ENCODE measurements at places on chromosomes 2 and 18.

GRCh38 chr18:80167931-80168330, 58.9 kb downstream of the ADNP2 start:
- no peak for DNase-seq

DNA sequence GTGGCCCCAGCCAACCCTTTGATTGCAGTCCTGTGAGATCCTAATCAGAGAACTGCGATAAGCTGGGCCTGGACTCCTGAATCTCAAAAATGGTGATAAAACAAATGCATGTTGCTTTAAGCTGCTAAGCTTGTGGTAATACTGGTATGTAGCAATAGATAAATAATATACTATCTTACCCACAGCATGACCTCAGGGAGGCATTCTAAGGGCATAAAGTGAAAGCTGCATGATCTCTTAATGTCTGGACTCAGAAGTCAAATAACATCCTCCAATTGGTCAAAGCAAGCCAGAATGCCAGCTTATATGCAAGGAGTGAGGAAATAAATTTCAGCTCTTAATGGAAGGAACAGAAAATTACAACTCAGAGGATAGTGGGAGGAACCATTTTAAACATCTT, 246.1 kb downstream of the FSIP2 start:
- no peak for DNase-seq

- DNase-seq, result no peak
Measured at GRCh38 chr2:217527590-217528202, 475.1 kb downstream of the TNS1 start.

- DNase-seq, result no peak
Measured at GRCh38 chr2:171807831-171808393, 86.1 kb downstream of the SLC25A12 start.

DNA sequence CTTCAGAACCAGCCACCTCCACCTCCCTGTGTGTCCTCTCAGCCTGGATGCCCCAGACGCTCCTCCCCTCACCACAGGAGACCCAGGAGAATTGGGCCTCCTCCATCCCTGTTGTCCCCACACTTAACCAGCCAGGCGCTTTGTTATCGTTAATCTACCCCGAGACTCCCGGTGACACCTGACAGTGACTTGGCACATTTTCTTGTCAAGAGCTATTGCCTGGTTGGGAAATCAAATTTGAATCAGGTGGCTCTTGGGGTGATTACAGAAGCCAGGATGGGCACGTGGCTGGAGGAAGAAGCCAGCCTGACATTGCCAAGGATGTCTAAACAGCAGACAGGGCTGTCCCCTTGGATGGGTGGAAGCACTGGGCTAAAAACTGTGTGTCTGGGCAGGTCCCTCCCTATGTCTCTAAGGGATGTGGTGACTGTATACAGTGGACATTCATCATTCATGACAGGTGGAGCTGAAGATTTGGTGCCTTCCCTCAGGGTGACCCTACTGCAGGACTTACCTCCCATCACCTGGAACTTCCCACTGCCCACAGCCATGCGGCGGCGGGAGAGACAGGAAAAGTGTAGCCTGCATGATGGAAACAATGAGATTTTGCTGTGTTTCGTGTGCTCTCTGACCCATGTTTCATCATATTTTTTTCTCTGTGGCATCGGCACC, 157.2 kb upstream of the CAPN13 start:
- no peak for DNase-seq

- no peak for DNase-seq
Measured at GRCh38 chr2:112829961-112830681, 6.5 kb downstream of the IL1B start.

GRCh38 chr2:118269408-118270051, 181.3 kb downstream of the INSIG2 start:
- DNase-seq, result no peak

DNA sequence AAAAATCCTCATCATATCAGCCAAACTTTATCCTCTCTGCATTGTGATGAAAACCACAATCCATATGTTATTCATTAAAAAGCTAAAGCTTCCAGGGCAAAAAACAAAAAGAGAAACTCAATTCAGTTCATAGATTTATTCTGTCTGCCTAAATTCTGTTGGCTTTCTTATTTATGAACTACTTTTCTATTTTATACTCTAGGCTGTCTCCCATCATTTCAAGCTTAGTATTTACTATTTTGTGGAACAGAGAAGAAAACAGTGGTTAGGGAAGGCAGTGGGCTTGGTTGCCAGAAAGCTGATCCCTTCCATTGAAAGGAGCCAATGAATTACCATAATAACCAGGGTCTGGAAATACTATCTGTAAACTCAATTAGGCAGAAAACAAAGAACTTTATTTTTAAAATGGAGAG, 71.8 kb downstream of the RAPH1 start:
- no peak for DNase-seq

DNA sequence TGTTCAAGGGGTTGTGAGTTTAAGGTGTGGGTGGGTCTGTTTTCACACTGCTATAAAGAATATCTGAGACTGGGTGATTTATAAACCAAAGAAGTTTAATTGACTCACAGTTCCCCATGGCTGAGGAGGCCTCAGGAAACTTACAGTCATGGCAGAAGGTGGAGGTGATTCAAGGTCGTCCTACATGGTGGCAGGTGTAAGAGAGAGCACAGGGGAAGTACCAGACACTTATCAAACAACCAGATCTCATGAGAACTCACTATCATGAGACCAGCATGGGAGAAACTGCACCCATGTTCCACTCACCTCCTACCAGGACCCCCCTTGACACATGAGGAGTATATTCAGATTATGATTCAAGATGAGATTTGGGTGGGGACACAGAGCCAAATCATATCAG, 38.0 kb downstream of the RHBDD1 start:
- no peak for DNase-seq

- no peak for DNase-seq
Measured at GRCh38 chr18:48308027-48308635, 101.1 kb downstream of the ZBTB7C start.

DNA sequence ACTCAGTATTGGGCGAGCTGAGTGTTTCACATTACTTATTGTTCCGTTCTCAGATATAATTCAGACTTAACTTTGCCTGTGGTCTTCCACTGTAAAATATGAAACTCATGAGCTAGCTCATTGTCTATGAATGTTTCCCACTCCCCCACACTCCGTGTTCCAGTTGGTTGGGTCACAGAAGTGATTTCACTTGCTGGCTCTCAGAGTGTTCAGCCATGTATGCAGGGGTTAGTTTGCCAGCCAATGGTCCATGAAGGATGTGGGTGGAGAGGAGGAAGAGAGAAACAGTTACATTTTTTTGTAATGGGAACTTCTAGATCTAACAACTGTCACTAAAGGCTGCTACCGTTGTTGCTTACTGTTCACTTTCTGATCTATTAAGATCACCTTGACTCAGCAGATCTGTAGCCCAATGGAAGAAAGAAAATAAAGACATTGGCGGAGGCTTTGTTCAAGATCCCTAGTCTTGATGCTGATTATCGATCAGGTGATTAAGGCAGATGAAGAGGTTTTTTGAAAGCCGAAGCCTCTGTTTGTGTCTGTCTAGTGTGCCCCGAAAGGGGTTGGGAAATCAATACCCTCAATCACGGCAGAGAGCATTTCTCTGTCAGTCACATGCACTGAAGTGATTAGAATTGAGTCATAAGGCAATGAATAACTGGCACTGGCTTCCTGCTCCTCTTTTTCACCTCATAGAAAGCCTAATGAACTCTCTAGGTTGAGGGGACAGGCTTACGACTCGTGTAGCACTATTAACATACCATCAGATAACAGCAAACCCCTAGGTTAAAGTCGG, 279.7 kb upstream of the FIGN start:
- DNase-seq, result no peak

GRCh38 chr2:200128296-200128695, 172.9 kb downstream of the MAIP1 start:
- no peak for DNase-seq

DNA sequence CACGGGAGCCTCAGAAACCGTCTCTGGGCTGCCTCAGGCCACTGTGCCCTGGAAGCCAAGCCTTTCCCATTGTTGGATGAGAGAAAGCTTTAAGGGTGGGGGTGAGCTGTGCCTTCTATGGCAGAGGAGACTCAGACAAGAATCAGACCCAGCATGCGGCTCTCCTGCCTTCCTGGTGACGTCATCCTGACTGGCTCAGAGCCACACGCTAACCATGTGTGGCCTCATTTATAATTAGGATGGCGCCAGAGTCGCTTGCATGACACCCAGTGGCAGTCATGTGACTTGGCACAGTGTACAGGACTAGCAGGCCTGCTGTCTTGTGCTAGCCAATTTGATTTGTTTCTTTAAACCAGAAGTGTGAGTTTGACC, 99.1 kb downstream of the SH3BP4 start:
- no peak for DNase-seq

DNA sequence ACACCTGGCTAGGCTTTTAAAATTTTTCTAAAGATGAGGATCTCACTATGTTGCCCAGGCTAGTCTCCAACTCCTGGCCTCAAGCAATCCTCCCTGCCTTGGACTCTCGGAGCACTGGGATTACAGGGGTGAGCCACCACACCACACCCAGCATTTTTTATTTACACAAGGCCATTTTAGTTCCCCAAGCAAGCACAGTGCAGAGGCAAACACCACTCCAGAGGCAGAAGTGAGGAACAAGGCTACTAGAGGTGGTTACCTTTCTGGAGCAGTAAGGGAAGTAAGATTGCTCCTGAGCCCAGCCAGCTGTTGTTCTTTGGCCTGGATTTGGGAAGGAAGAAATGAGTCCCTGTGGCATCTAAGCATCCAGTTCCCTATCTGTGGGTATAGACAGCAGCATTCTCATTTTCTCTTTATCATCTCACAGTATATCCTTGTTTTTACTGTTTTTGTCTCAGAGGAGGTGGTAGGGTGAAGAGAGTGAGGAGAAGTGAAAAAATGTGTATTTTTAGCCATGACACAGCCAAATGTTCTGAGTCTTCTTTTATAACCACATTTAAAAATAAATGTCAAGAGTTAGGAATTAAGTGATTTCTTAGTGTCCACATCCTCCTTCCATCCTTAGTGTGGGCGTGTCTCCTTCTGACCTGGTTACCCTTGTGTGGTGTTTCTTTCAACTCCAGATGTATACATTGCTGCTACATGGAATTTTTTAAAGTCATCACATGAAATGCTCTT, 10.5 kb upstream of the TTC39C start:
- no peak for DNase-seq

DNA sequence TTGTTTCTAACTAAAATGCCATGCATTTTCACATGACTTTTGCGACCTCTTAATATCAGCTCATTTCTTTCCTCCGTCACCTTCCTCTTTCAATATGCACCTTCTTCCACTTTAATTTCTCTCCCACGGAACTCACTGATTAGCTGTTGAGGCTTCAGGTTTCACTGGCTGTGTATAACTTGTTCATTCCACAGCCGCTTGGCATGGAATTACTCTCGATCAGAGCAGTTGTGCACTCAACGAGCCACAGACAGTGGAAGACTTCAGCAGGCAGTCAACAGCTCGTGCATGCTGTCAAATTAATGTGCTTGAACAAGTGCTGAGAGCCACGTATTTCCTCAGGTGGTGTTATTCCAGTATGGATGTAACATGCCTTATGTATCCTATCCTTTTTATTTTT, 491.2 kb upstream of the DDX18 start:
- DNase-seq, result no peak

DNA sequence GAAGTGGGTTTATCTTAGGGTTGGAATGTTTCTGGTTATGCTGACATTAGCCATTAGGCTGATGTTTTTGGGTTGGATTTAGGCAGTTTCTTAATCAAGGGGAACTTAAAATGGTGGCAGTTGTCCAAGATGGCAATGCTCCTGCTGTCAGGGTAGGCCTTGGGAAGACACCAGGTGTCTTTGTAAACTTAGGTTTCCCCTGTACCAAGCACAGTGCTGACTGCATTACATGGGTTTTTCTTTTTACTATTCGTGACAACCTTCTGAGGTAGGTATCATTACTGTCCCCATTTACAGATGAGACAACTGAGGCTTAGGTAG, 528 bp upstream of the ATG16L1 start:
- no peak for DNase-seq

DNA sequence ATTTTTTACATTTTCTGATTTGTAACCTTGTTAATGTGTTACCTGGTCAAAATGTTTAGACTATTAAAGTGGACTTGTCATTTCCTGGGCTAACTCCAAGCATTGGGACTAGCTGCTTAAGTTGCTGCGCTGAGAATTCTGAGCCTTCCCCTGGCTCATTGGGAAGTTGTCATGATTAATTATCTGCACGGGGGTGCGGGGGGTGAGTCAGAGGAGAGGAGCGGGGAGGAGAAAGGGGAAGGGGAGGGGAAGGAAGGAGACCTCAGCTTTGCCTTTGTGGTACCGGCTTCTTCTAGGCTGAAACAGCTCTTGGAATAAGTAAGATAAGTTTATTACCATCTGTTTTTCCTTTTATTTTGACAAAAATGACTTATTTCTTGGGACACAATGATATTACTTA, 52.9 kb upstream of the APCDD1 start:
- no peak for DNase-seq

GRCh38 chr2:99140056-99140859, 1.2 kb upstream of the C2orf15 start:
- no peak for DNase-seq

DNA sequence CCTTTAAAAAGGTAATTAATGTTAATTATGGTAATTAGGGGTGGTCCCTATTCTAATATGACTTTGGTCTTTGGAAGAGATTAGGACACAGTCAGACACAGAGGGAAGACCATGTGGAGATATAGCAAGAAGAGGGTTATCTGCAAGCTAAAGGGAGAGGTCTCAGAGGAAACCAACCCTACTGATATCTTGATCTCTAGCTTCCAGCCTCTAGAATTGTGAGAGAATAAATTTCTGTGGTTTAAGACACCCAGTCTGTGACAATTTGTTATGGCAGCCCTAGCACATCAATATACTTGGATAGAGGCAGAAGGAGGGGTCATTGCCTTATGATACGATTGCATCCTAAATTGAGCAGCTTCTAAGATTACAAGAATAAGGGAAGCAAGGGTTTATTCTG, 21.3 kb upstream of the NT5C1B start:
- no peak for DNase-seq

DNA sequence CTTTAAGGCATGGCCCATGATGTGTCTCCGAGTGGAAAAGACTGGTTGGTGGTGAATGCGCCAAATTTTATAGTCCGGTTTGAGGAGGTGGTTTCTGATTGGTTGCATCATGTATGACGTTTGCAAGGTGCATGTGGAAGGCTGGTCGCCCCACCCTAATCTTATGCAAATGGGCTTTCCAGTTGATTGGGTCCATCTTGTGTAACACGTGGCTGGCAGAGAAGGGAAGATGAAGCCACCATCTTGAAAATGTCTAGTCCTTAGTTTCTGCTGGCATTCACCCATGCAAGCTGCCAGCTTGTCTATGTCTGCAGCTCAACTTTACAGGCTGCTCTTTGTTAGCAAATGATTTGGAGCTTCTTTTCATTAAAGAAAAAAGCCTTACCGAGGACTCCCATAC, 132.2 kb downstream of the PIK3C3 start:
- DNase-seq, result no peak

Measured in stimulated activated CD8-positive, alpha-beta memory T cell treated with anti-CD3 and anti-CD28 coated beads, Interleukin-2, amount 100 ng/mL, for 1 hour (primary cell).